Endodermal cell (in vitro differentiated cells): ENCODE measurements at places on chromosomes 2 and 18.
A peak's percentile ranks its signal among the peaks of the same experiment; 100 is the strongest.

DNA sequence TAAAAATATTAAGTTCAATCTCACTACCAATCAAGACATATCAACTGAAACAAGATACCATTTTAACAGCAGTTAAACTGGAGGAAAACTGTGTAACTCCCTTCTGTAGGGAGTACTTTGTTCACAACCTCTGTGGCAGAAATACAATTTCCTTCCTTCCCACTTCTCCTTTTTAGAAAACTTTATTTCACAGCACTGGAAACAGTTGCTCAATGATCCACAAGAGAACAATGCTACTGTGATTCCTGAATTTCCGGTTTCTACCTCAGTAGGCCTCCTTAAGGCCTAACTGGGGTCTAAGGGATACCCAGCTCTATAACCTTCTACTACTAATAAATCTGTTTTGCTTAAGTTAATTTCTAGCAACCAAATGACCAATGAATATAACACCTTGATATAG is 14.1 kb downstream of the TLK1 start:
- no peaks in the 10 kb centered on the region for H3K27me3 ChIP-seq
- H3K27ac ChIP-seq: no peak overlapping the region
- DNase-seq: no peak
- no peaks in the 10 kb centered on the region for H3K4me1 ChIP-seq
- H3K4me3 ChIP-seq: no peak overlapping the region

- H3K27me3 ChIP-seq: no peaks in the 10 kb centered on the region
- H3K4me3 ChIP-seq: no peak overlapping the region
- no peaks in the 10 kb centered on the region for H3K36me3 ChIP-seq
Measured at GRCh38 chr2:28577791-28578680, 82.2 kb downstream of the PLB1 start.

- no peaks in the 10 kb centered on the region for H3K4me1 ChIP-seq
- H3K4me3 ChIP-seq: no peak overlapping the region
- H3K27me3 ChIP-seq: no peaks in the 10 kb centered on the region
- H3K27ac ChIP-seq: no peak overlapping the region
- no peak for DNase-seq
Measured at GRCh38 chr2:46996300-46996843, 80.8 kb upstream of the MCFD2 start.

DNA sequence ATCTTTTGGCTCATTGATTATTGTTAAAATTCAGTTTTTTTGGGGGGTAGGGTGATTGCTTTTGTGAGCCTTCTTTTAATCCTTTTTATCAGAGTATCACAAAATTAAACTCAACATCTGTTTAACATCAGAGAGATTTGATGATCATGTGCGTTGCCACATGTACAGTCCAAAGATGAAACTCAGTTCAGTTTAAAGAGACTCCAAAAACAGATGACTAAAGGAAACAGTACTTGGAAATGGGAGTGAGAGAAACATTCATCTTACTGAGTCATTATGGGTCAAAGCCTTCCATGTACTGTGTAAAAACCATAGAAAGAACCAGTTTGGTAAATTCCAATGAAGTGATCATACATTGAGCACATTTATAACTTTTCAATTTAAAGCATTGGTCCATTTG is 53.0 kb downstream of the LYPD6 start:
- H3K4me1 ChIP-seq: no peaks in the 10 kb centered on the region
- H3K4me3 ChIP-seq: no peak overlapping the region
- DNase-seq: no peak
- peaks cover 34% of the 10 kb centered on the region for H3K27me3 ChIP-seq
- no peaks in the 10 kb centered on the region for H3K36me3 ChIP-seq
- no peak overlapping the region for H3K27ac ChIP-seq

DNA sequence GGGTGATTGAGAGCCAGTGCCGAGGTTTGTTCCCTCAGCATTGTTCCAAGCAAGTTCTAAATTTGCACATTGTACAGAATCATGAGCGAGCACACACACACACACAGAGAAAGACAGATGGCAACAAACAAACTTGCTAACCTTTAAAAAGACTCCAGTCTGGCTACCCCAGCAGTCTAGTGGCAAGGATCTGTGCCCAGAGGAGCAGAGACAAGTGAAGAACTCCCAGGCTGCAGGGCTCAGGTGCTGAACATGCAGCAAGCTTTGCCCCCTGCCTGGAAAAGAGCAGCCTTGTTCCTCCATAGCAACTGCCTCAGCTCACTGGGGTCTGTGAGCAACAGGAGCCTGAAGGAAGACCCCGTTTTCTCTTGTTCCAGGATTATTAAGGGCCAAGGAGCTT is 169.2 kb upstream of the CCDC68 start:
- no peaks in the 10 kb centered on the region for H3K4me1 ChIP-seq
- no peaks in the 10 kb centered on the region for H3K36me3 ChIP-seq
- DNase-seq: peak; percentile 51
- no peak overlapping the region for H3K27ac ChIP-seq
- H3K4me3 ChIP-seq: no peak overlapping the region

GRCh38 chr2:47208852-47209606 is 53.9 kb upstream of the STPG4 start:
- no peaks in the 10 kb centered on the region for H3K36me3 ChIP-seq
- no peak overlapping the region for H3K27ac ChIP-seq
- H3K4me3 ChIP-seq: no peak overlapping the region
- DNase-seq: no peak

GRCh38 chr2:86498468-86499260 is 57.5 kb downstream of the KDM3A start:
- peaks cover 96% of the 10 kb centered on the region for H3K36me3 ChIP-seq
- no peak for DNase-seq

DNA sequence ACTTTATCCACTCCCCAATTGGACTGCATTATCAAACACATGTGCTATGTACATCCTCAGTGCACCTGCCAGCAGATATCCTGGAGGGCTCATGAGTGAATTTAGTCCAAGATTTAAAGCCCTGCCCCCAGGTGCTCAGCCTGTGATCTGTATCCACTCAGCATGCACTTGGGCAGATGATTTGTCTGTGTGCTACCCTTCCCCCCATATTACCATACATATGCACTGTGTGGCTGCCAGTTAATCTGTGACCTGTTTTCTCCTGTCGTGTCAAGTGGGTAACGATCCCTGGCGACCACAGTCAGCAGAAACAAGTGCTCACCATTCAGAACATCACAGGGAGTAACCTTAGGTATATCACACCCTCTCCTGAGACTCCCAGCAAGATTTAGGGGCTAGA is 10.2 kb downstream of the NAGK start:
- no peaks in the 10 kb centered on the region for H3K27me3 ChIP-seq
- DNase-seq: no peak
- no peaks in the 10 kb centered on the region for H3K4me1 ChIP-seq
- no peak overlapping the region for H3K4me3 ChIP-seq

DNA sequence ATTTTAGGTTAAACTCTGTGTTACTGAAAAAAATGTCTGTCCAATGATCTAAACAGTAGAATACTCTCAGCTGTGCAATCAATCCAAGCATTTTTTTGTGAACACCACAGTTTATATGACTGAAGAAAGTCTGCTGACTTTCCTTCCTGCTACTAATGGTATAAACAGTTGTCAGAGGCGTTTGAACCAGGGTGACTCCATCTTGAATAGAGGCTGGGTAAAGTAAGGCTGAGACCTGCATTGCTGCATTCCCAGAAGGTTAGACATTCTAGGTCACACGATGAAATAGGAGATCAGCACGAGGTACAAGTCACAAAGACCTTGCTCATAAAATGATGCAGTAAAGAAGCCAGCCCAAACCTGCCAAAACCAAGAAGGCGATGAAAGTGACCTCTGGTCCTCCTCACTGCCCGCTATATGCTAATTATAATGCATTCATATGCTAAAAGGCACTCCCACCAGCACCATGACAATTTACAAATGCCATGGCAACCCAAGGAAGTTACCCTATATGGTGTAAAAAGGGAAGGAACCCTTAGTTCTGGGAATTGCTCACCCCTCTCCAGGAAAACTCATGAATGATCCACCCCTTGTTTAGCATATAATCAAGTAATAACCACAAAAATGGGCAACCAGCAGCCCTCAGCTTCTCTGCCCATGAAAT is 31.3 kb downstream of the POU3F3 start:
- no peaks in the 10 kb centered on the region for H3K4me1 ChIP-seq
- no peak overlapping the region for H3K27ac ChIP-seq
- H3K36me3 ChIP-seq: no peaks in the 10 kb centered on the region
- H3K4me3 ChIP-seq: no peak overlapping the region
- H3K27me3 ChIP-seq: peaks cover 5% of the 10 kb centered on the region
- DNase-seq: no peak

- no peaks in the 10 kb centered on the region for H3K36me3 ChIP-seq
- H3K4me1 ChIP-seq: peaks cover 4% of the 10 kb centered on the region
- no peak overlapping the region for H3K4me3 ChIP-seq
- DNase-seq: peak; percentile 82
- no peaks in the 10 kb centered on the region for H3K27me3 ChIP-seq
Measured at GRCh38 chr2:24613154-24613814, 122.2 kb downstream of the NCOA1 start.

- no peak overlapping the region for H3K27ac ChIP-seq
- no peak for DNase-seq
- no peaks in the 10 kb centered on the region for H3K4me1 ChIP-seq
Measured at GRCh38 chr2:1796232-1796930, 52.1 kb upstream of the PXDN start.
